ENCODE measurements at places on chromosomes 12 and 14.

DNA sequence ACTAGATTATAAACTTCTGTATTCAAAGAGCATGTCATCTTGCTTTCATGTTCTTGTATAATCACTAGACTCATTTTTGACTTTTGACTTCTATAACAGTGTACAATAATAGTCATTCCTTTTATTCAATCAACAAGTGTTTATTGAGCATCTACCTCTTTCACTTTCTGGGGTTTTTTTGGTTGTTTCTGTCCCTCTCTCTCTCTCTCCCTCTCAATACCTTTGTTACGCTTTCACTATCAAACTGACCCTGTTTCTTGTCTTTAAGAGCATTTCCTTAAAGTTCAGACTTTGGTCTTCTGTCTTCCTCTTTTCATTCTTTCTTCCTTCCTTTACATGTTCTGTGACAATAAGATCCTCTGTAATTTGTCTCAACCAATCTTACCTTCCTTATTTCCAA is 49.5 kb downstream of the GPR137C start:
- DNase-seq: no peak

DNA sequence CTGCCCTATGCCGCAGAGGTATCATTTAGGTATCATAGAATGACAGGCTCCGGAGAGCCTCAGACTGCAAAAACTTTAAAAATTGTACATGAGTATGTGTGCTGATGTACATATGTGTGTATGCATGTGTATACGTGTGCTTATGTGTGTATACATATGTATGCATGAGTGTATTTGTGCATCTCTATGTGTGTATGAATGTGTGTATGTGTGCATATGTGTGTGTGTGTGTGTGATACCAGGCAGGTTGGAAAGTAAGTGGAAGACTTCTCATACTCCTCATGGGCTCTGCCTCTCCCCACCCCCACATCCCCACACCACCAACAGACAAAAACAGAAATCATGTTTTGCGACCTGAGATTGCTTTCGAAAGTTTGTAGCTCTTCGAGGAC is 621 bp upstream of the TMEM117 start:
- no peak for DNase-seq

DNA sequence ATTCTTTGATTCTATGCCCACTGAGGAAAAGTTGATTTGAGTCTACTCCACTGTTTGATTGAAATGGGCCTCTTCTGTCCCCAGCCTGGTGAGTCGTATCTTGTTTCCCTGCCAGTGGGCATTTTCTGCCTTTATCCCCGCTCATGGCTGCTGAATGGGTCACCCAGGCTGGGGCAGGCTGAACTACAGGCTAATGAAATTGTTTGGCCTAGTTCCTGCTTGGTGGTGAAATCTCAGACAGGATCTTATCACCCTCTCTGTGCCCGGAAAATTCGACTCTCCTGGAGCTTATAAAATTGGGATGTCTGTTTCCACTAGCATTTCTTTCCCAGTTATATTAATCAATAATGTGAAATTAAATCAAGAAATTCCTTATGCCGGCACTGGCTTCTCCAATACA is 65.0 kb downstream of the CHST11 start:
- DNase-seq: no peak

GRCh38 chr14:34081576-34082136 is 130.8 kb upstream of the EGLN3 start:
- DNase-seq: no peak

GRCh38 chr14:24979725-24980239 is 70.2 kb downstream of the STXBP6 start:
- no peak for DNase-seq

- no peak for DNase-seq
These were observed 518.5 kb downstream of the SOX5 start for GRCh38 chr12:23431006-23431405.

DNA sequence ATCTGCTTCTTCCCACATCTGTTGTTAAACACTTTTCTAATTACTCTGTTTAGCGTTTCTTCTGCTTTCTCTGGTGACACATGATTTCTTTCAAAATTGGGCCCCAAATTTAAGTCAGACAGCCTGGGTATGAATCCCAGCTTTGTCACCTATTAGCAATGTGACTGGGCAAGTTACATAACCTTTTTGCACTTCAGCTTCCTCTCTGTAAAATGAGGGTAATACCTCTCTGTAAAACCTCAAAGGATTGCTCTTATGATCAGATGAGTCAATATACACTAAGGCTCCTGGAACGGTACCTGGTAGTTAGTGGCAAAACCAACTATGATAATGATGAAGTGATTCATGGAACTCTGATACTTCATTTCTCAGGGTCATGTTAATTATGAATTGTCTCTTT is 33.0 kb downstream of the E2F7 start:
- DNase-seq: no peak

- no peak for DNase-seq
These were observed 42.4 kb downstream of the TMEM30B start for GRCh38 chr14:61238611-61239245.

GRCh38 chr12:18719922-18720510 is 17.8 kb downstream of the PLCZ1 start:
- DNase-seq: no peak

DNA sequence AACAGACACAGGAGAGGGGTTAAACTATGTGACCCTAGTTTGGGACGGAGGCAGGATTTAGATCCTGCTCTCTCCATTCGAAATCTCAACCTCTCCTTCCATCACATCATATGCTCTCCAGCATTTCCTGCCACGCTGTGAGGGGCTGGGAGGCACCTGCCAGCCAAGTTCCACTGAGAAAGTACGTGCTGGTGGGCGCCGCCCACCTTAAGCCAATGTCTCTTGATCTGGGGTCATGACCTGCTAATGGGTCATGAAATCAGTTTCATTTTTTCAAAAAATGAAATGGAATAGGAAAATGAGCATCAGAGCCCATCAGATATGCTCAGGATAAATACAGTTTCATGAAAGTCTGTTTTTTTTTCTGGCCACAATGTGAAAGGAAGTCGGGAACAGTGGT is 7.2 kb downstream of the MCRS1 start:
- no peak for DNase-seq

GRCh38 chr12:89166525-89166934 is 185.8 kb downstream of the DUSP6 start:
- DNase-seq: no peak

- DNase-seq: no peak
These were observed 217.1 kb downstream of the SLC38A4 start for GRCh38 chr12:46608431-46609272.

GRCh38 chr12:114938487-114939210 is 254.7 kb upstream of the TBX3 start:
- no peak for DNase-seq

DNA sequence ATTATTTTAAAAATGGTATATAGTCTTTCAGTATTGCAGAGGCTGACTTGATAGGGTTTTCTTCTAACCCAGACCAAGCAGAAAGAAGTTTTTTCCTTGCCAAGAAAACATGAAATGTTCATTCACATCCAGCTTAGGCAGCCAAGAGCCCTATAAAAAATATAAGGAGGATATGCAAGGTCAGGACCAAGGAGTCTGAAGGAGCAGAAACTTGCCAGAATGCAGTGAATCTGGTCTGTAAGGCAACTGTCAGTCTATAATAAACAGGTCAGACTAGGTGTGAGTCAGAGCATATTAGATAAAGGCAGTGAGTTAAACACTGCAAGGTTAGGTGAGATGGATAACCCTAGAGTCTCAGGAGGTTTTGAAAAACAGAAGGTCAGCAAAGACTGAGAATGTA is 645.5 kb downstream of the C12orf50 start:
- no peak for DNase-seq

DNA sequence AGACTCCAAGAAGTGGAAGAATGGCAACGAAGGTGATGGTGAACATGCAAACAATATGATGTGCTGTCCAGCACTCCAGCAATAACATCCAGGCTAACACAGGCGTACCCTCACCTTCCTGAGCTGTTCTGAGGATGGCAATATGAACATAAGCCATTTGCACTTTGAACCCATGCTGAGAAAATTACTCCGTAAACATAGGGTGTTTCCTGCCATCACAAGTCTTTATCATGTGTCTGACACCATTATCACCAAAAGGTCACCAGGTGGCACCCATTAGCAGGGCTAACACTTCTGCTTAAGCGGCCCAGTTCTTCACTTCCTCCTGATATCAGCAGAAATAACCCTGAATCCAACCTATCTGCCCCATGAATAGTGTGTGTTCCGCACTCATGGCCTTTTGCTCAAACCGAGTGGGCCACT is 482.8 kb downstream of the MED13L start:
- DNase-seq: no peak

DNA sequence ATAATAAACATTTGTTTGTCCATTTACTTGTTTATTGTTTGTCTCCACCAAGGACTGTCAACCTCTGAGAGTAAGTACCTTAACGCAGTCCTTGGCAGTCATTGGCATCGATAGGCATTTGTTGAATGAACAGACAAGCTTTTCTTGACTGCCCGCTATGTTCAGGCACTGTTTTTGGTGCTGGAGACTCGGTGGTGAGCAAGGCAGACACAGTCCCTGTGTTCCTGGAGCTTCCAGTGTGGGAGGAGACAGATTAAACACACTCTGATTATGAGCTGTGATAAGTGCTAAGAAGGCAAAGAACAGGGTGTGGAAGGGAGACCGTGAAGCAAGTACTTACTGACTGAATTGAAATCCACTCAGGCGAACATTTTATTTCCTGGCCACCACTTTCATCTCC is 1.2 kb downstream of the ATP6V0A2 start:
- peak; percentile 29 for DNase-seq

- no peak for DNase-seq
These were observed 98.3 kb downstream of the AVPR1A start for GRCh38 chr12:63052696-63053095.

GRCh38 chr14:94827711-94828447 is 58.0 kb upstream of the GSC start:
- DNase-seq: no peak

GRCh38 chr12:84507956-84508850 is 404.4 kb downstream of the SLC6A15 start:
- DNase-seq: peak; percentile 61

GRCh38 chr12:63440048-63440447 is 228.2 kb downstream of the DPY19L2 start:
- no peak for DNase-seq

- peak; percentile 57 for DNase-seq
These were observed 59.5 kb downstream of the ETNK1 start for GRCh38 chr12:22684140-22685118.

GRCh38 chr12:9626291-9626690 is 18.6 kb upstream of the KLRB1 start:
- no peak for DNase-seq

DNA sequence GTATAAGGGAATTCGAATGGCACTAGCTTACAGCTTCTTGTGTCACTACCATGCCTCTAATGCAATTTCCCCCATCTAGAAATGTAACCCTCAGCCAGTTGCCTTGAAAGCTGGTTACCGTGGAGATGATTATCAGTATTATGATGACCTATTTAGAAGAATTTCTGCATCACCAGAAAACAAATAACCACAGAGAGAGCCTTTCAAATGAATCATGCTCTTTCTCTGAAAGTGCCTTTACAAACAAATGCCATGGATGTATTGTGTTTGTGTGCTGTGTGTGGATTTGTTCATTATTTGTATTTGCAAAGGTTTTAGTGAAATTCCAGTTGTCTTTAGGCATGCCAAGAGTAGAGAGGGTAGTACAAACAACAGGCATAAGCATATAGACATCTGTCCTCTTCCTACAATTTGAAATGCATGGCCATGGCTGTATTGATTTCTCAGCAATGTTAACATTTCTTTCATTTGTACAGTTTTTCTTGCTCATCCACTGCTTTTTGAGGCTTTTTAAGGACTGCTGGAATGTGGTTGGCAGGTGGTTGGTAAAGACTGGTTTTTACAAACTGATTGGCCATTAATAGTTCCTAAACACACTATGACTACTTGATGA is 266.5 kb downstream of the PAWR start:
- peak; percentile 88 for DNase-seq

DNA sequence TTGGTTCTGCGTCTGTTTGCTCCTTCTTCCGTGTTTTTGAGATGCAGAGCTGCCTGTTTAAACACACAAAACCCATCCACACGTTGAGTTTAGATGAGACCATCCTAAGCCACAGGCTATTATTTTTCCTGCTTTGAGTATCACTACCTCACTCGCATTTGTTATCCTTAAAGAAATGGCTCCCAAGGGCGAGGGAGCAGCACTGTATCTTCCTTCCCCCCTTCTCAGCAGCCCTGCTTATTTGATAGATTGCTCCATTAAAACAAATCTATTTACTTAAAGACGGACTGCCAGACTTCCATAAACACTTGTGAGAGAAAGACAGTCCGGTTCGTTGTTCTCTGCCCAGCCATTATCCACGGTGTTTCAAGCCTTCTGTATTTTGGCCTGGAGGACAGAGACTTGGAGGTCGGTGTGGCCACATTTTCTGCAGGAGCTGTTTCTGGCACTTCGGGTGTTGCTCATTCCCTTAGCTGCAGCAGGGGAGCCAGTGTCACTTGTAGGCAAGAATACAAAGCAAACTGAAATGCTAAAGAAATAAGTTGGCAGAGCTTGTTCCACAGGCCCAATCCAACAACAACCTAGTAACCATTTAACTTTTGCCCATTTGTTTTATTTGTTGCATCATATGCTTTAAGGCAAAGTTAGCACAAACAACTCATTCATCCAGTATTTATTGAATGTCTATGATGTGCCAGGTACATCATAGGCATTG is 275.4 kb downstream of the TTC6 start:
- no peak for DNase-seq

DNA sequence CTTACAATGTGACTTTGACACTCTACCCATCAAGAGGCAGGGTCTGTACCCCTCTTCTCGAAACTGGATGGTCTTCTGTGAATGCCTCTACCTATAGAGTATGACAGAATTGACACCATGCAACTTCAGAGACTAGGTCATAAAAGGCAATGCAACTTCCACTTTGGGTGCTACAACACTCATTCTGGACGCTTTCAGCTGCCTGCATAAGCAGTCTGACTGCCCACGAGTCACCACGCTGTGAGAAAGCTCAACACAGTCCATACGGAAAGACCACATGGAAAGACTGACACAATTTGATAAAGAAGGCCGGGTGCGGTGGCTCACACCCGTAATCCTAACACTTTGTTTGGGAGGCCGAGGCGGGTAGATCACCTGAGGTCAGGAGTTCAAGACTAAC is 14.9 kb downstream of the SLC7A7 start:
- DNase-seq: no peak

DNA sequence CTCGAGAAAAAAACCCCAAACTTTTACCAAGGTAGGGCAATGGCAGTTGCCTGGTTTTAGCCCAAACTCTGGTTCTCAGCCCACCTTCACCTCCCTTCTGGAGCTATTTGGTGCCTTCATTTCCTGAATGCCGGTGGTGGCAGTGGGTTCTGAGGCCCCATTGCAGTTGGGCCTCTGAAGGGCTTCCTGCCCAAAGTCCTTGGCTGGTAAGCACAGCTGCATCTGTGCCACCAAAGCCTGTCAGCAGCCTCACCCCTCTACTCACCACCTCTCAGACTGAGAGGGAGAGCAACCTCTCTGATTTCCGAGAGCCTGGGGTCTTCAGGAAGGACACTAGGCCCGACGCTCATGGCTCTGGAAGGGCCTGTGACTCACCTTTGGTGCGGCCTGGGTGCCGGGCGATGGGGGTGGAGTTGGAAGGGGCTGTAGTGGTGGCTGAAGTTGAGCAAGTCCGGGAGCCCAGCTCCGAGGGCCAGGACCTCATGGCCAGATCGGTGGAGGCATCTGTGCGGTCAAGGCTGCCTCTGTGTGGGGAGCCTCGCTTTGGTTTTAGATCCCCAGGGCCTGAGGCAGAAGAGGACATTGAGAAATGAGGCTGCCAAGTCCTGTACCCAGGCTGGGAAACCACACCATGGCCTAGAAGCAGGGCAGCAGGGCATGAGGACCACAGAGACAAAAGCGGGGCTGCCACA is 38.6 kb upstream of the GPR68 start:
- DNase-seq: no peak
